ENCODE measurements at places on chromosomes 3 and 15. TPM values are rescaled to one million over a fixed set of nuclear protein-coding genes. Genes with fewer than 3 reads are reported as not detected.

- no peak for DNase-seq
These were observed 22.6 kb downstream of the CSRNP1 start for GRCh38 chr3:39130693-39131265.

GRCh38 chr15:67548862-67549651 lies 6.6 kb downstream of the MAP2K5 start:
- DNase-seq, result no peak

Gene LYZL4
- total RNA-seq, result not detected

Gene PPP1R2
- 30.9 TPM for total RNA-seq

GRCh38 chr3:45528429-45528828 lies 66.1 kb upstream of the LIMD1 start:
- DNase-seq, result no peak

- no peak for DNase-seq
These were observed 99.8 kb downstream of the TRIM69 start for GRCh38 chr15:44836094-44836493.

GRCh38 chr3:51400166-51400565 lies 9.1 kb downstream of the RBM15B start:
- DNase-seq, result no peak

Measured in Right ventricle myocardium inferior (tissue), 1 donor.